ENCODE measurements at places on chromosomes 2 and 18. TPM values are rescaled to one million over a fixed set of nuclear protein-coding genes. Genes with fewer than 3 reads are reported as not detected.

DNA sequence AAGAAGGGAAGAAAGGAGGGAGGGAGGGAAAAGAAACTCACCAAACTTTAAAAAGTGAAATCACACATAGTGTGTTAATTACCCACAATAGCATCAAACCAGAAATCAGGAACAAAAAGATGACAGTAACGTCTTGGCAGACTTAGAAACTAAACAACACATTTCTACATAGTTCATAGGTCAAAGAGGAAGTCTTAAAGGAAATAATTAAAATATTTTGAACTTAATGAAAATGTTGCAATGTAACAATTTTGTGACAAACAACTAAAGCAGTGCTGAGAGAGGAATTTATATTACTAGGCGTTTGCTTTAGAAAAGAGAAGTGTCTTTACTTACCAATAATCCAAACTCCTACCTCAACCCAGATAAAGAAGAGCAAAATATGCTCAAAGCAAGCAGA is 505.0 kb upstream of the ID2 start:
- DNase-seq, result no peak
- H3K4me3 ChIP-seq, result no peak overlapping the region

GRCh38 chr2:95374029-95374428 is 28.5 kb upstream of the FAHD2A start:
- no peak overlapping the region for H3K27ac ChIP-seq
- no peaks in the 10 kb centered on the region for H3K36me3 ChIP-seq

DNA sequence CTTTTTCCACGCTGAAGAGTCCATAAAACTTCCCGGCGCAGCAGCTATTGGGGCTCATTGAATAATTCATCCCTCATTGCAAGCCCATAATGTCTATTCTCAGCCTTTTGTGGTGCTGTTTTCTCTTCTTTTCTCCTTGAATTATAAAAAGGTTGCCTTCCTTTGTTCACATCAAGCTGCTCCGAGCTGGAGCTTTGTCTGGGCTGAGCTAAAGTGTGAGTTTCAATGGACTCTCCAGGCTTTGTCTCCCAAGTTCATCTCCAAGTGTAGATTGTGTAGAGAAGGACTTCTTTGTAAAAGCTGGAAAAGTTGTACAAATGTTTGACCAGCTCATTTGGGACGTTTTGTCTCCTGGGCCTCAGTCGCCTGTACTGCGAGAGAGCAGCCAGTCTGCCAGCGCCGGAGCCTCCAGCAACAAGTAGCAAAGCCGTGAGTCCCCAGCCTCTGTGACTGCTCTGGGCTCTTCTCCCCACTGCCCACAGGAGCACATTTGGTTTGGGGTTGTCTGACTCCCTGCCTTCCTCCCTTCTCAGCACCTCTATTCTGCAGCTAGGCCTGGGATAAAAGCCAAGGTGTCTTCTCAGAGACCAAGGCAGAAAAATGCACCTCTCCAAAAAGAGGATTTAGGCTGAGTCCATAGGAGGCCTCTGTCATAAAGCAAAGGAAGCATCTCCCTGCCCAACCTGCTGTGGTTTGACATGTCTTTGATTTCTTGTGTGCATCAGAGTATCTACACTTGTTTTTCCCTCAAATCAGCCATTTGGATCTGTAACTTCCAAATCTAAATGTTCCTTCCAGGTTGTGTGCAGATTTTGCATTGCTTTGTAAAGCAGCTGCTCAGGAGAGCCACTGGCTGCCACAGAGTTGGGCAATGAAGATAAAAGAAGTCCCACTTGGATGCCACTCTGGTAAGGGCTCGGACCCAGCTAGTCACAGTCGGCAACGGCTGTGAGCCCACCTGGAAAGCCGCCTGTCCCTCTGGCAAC is 6.4 kb downstream of the PAX3 start:
- peaks cover 94% of the 10 kb centered on the region for H3K27me3 ChIP-seq
- no peaks in the 10 kb centered on the region for H3K36me3 ChIP-seq
- H3K27ac ChIP-seq, result no peak overlapping the region
- no peak for DNase-seq

- peaks cover 3% of the 10 kb centered on the region for H3K4me1 ChIP-seq
- no peak for DNase-seq
- no peaks in the 10 kb centered on the region for H3K27me3 ChIP-seq
- no peak overlapping the region for H3K27ac ChIP-seq
- no peaks in the 10 kb centered on the region for H3K36me3 ChIP-seq
These were observed 471.8 kb downstream of the IRS1 start for GRCh38 chr2:226327830-226328229.

- H3K27ac ChIP-seq, result peak overlapping the region; percentile 90
- no peak for DNase-seq
- no peaks in the 10 kb centered on the region for H3K27me3 ChIP-seq
- H3K4me3 ChIP-seq, result peak overlapping the region; percentile 38
- H3K36me3 ChIP-seq, result no peaks in the 10 kb centered on the region
These were observed 9.5 kb upstream of the PROC start for GRCh38 chr2:127408807-127409099.

- DNase-seq, result no peak
- H3K27ac ChIP-seq, result no peak overlapping the region
- H3K4me1 ChIP-seq, result no peaks in the 10 kb centered on the region
- no peaks in the 10 kb centered on the region for H3K36me3 ChIP-seq
These were observed 242.4 kb upstream of the ZNF521 start for GRCh38 chr18:25594351-25594750.

CACNB4 gene
- total RNA-seq, result 3.4 TPM

CERKL gene
- total RNA-seq, result not detected

FAM117B gene
- total RNA-seq, result 9.6 TPM

All from osteocyte (in vitro differentiated cells).